ENCODE measurements at places on chromosomes 2 and 18.

DNA sequence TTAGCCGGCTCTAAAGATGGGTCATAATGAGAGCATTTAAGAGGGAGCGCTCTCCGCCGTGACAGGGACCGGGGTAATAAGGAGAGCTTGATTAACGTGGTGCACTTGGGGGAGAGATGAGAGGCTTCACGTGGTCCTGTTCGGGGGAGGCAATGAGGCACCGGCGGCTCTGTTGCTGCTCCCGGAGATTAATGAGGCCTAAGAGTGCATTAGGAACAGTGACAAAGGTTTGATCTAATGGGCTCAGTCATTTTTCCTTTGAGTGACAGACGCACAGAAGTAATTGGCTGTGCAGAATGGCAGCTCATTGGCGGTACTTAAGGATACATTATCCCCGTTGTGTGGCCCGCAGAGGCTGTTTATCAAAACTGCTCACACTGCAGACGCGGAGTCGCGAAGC, 250.7 kb downstream of the GBX2 start:
- DNase-seq = no peak

DNA sequence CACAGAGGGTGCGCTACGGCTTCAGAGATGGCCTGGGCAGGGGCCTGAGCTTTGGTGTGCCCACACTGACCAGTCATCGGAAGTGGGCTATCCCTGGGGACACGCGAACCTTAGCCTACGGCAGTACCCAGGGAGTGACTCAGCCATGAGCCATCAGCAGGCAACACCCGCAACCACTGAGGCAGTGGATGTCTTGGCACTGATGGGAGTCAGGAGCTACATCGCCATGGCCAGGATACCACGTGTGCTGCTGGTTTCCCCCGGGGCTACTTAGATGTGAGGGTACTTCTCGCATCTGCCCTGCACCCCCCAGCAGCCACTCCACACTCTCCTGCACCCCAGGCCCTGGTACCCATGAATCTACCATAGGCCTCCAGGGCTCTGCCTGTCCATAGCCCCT, 12.8 kb upstream of the HPCAL1 start:
- no peak for DNase-seq

GRCh38 chr2:36438449-36438977, 82.9 kb downstream of the CRIM1 start:
- no peak for DNase-seq

GRCh38 chr18:32427084-32427900, 43.4 kb downstream of the GAREM1 start:
- no peak for DNase-seq

GRCh38 chr18:9596226-9596625, 18.1 kb downstream of the PPP4R1 start:
- DNase-seq = no peak

DNA sequence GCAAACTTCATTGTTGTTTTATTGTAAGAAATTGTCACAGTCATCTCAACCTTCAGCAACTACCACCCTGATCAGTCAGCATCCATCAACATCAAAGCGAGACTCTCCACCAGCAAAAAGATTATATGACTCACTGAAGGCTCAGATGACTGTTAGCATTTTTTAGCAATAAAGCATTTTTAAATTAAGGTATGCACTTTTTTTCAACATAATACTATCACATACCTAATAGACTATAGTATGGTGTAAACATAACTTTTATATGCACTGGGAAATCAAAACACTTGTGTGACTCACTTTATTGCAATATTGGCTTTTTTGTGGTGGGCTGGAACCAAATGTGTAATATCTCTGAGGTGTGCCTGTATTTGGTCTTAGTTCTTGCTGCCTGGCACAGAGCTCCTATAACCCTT, 15.6 kb downstream of the SCN1A start:
- no peak for DNase-seq

DNA sequence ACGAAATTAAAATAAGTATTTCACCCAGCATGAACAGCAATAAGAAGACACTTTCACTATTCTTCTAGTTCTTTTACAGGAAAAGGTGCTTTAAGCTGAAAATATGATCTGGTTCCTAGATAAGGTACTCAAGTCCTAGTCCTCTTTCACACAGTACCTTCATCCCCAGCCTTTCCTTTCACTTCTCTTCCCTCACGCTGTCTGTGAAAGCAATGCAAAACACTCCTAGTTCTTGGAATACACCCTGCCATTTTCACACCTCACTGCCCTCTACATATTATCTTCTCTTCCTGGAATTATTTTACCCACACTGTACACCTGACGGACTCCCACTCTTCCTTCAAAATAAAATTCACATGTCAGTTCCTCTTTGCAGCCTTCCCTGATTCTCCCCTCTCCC, 82.9 kb downstream of the DNAH7 start:
- DNase-seq = no peak

DNA sequence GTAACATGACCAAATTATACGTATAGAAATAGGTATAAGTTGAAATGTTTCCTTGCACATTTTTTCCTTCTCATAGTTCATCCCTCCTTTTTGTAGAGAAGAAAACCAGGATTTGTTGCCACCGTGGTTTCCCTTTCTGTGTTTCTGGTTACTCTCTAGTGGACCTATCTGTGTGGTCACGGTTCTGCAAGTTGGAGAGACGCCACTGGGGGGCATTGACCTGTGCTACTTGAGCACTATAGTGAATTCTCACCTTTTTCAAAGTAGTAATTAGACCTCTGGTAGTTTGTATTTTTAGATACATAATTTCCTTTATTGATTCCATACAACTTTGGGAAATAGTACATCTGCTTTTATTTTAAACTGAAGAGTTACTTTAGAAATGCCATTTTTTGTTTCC, 444.8 kb downstream of the PTPRM start:
- no peak for DNase-seq

DNA sequence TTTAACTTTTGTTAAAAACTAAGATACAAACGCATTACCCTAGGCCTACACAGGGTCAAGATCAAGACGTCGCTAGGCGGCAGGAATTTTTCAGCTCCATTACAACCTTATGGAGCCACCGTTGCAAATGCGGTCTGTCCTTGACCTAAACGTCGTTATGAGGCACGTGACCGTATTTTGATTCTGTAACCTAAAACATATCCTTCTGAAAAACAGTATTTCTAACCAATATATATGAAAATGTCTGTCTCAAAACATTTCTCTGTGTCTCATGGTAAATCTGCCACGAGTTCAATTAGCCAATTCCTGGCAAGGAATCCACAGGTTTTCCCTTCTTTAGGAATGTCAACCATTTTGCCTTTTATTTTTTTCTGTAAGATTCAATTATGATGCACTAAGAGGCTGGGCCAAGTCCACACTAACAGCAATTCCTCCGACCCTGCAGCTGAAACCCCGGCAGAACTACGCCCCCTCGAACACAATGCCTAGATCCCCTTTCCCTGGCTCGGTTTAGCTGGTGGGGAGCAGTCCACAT, 1.7 kb downstream of the RTN4 start:
- DNase-seq = no peak

DNA sequence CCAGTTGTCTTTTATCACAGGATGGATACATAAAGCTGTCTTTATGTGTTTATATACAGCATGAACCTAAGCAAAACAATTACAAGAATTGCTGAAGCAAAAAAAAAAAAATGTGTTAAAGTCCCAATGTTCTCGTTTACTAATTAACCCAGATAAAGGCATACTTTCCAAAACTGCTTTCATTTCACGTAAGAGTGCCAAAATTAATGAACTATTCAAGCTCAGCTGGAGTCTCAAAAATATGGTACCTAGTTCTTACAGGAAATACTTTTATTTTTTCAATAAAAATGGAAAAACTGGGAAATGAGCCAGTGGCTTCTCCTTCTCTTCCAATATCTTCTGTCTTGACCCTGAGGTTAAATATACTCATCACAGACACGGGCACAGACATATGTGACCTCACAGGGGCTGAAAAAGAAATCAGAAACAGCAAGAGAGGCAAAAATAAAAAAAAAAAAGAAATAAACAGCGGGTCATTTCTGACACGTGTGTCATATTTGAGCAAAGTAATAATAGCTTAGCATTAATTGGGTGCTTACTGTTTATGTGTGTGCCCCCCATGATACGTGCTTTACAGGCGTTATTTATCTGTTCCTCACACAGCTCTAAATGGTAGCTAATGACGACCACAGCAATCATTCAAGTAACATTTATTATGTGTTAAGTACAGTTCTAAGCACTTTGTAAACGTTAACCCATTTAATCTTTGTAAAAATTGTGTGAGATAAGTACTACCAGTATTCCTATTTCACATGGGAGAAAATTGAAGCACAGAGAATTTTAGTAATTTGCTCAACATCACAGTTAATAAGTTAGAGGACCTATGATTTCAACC, 158.0 kb upstream of the MMADHC start:
- DNase-seq = no peak

DNA sequence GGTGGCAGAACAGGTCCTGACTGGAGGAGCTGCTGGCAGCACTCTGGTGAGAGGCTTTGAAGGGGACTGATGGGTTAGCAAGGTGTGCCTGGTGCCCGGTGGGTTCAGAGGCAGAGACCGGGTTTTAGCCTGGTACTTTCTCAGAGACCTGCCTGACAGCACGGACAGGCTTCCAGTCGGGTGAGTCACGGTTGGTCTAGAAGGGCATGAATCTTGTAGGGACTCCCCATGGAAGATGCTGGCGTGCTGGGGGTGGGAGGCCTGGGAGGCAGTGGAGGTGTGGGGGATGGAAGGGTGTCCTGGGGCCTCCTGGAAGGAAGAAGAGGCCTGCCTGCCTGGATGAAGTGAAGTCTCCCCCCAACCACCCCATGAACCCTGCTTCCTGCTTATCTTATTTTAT, 52.6 kb downstream of the ACKR3 start:
- no peak for DNase-seq

GRCh38 chr2:144414324-144414845, 105.5 kb downstream of the ZEB2 start:
- no peak for DNase-seq

DNA sequence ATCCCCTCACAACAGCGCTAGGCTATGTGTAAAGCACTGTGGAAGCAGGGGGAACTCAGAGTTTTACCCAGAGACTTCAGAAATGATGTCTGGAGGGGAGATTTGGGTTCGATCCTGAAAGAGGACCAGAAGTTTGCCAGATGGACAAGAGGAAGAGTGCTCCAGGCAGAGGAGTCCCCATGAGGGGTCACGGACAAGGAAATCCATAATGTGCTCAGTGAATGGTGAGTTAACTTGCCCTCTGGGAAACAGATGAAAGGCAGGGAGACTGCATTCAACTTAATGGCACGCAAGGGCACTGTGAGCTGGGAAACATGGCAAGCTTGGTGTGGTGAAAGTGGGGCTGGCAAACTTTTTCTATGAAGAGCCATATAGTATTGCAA, 6.0 kb upstream of the ASAP2 start:
- DNase-seq = no peak

DNA sequence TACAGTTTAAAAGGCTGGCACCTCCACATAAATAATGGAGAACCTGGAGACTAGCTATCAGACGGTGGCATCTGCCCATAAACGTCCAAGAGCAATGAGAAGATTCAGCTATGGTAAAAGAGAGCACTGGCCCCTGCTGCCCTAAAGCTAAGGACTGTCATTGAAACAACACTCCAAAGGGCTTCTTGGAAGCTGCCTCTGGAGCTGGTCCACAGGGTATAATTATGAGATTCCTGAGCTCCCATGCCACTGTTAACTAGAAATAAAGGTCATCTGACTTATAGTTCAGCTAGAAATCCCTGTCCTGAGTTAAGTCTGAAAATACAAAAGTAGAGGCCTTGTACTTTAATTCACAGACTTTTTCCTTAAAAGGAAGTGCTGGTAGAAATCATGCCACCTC, 39.9 kb upstream of the RBMS1 start:
- DNase-seq = no peak

- DNase-seq = no peak
Measured at GRCh38 chr2:26609205-26609631, 31.9 kb downstream of the CIB4 start.

DNA sequence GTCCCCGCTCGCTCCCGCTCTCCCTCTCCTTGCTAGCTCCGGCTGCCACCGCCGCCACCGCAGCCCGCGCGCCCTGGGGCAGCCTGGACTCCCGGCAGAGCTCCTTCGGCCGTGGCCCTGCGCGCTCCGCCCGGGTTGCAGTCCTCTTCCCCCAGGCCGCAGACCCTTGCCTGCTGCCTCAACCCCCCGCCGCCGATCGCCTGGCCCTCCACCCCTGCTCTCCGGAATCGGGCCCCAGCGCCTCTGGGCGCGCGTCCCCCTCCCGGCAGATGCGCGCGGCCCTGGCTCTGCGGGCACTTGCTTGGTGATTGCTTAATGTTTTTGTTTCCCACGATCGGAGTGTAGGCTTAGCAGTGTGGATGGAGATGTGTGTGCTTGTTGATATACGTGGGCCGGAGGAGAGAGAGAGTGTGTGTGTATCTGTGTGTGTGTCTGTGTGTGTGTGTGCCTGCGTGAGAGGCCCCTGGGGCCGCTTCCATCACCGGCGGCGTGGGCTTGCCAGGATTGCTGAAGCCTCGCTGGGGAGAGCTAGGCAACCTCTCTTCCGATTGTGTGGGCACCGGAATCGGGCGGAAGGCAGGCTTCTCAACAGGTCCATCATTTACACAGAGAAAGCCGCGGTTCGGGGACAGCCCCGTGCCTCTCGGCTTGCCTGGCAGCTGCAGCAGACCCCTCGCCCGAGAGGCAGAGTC, 877 bp downstream of the INHBB start:
- no peak for DNase-seq

DNA sequence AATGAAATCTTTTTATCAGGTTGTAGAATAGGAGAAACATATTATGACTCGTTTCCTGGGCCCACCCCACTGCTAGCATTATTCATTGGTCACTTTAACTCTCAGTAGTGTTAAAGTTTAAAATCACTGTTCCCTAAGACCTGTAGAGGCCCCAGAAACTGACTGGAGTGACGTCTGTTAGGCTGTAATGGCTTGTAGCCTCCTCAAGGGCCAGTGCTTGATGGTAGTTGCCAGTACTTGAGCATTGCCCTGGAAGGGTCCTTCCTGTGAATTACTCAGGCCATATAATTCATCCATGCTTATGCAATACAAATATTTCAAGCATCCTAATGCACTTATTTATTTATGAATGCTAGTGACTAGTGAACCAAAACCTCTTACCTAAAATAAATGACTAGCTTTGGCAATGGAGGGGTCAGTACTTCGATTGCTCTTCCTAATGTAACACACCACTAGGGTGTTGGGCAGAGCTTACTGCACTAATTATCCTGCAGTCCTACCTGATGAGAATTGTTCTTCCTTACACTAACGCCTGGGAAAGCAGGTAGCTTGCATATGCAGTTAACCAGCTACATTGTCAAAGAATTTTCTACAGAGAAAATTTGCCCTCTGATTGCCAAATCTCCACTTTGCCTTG, 31.2 kb downstream of the ARHGAP25 start:
- no peak for DNase-seq

- DNase-seq = no peak
Measured at GRCh38 chr2:75998451-75998850, 287.7 kb upstream of the GCFC2 start.

GRCh38 chr2:120348134-120348736, 2.3 kb downstream of the INHBB start:
- no peak for DNase-seq

DNA sequence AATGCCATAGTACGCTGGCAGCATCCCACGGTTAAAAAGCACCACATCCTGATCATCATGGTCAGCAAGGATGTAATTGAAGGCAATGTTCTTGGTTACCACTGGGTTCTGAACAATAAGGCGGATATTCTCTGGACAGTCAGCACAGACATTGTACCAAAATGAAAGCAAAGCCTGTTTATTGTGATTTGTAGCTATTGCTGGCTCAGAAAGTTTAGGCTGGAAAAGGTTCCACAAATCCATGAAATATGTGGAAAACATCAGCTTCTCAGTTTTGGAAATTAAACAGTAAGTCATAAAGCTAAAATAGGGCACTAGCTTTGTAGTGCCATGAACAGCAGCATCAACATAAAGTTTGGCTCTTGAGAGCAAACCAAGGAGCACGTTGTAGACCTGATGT, 52.2 kb downstream of the C2orf74 start:
- no peak for DNase-seq

GRCh38 chr2:38095079-38095995, 19.4 kb upstream of the CYP1B1 start:
- no peak for DNase-seq

Measured in posterior cingulate gyrus (tissue), 11 donors.